Panc1 (cell line): ENCODE measurements at places on chromosomes 3 and 15. TPM values are rescaled to one million over a fixed set of nuclear protein-coding genes. Genes with fewer than 3 reads are reported as not detected.

Gene TUSC2
- 35.3 TPM for total RNA-seq

DNA sequence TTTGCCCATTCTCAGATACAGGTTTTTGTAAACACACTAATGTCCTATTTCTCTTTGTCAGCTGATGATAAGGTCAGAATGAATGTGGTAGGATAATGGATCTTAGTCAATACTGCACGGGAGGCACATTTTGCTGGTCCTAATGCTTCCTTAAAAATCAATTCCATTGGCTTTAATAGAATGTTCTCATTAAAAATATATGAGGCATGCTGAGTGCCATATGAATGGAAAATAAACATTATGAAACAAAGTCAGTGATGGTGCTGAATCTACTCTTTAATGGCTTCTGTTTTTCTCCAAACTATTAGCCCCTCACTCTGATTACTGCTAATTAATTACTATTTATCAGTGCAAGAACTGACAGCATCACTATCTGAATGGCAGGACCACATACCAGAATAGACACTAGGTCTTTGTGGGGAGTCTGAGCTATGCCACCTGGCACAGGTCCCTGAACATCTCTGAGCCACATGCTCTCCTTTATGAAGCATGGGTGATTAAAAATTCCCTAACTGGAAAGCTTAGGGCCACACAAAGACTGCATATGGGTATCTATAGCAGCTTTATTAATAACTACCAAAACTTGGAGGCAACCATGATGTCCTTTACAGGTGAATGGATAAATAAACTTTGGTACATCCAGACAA, 278.9 kb downstream of the MEX3B start:
- DNase-seq = no peak
- no peaks in the 10 kb centered on the region for H3K4me1 ChIP-seq
- H3K27me3 ChIP-seq = no peaks in the 10 kb centered on the region
- no peak overlapping the region for H3K27ac ChIP-seq
- H3K36me3 ChIP-seq = no peaks in the 10 kb centered on the region
- H3K4me3 ChIP-seq = no peak overlapping the region

GRCh38 chr15:29611057-29611456, 211.2 kb downstream of the TJP1 start:
- H3K4me3 ChIP-seq = no peak overlapping the region
- H3K27ac ChIP-seq = no peak overlapping the region
- H3K4me1 ChIP-seq = no peaks in the 10 kb centered on the region
- no peak for DNase-seq
- H3K36me3 ChIP-seq = no peaks in the 10 kb centered on the region

DNA sequence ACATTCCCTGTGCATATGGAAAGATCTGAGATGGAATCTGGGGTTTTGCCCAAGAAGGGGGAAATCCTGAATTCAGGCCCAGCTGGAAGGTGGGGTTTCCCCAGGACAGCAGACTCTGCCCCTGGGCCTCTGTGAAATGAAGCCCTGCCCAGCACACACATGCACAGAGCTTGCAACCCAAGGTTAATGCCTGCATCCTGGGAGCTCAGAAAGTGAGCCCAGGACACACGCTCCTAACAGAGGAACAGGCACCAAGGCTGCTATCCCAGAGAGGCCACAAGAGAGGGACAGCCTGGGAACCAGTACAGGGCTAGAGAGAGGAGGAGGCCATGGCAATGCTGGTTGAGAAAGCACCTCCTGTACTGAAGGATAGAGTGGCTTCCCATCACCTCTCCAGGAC, 16.1 kb downstream of the SEMA5B start:
- H3K4me1 ChIP-seq = no peaks in the 10 kb centered on the region
- H3K4me3 ChIP-seq = no peak overlapping the region
- H3K27me3 ChIP-seq = peaks cover 15% of the 10 kb centered on the region
- H3K27ac ChIP-seq = no peak overlapping the region

- no peaks in the 10 kb centered on the region for H3K27me3 ChIP-seq
- no peak for DNase-seq
- H3K36me3 ChIP-seq = no peaks in the 10 kb centered on the region
- H3K4me1 ChIP-seq = no peaks in the 10 kb centered on the region; the same call in 1 of the 2 replicates
- no peak overlapping the region for H3K4me3 ChIP-seq
Measured at GRCh38 chr15:100309109-100310040, 32.4 kb downstream of the ADAMTS17 start.

GRCh38 chr3:2465842-2466241, 367.2 kb downstream of the CNTN4 start:
- no peak overlapping the region for H3K4me3 ChIP-seq
- H3K27ac ChIP-seq = no peak overlapping the region
- H3K4me1 ChIP-seq = no peaks in the 10 kb centered on the region
- H3K36me3 ChIP-seq = no peaks in the 10 kb centered on the region

GRCh38 chr3:53808496-53808895, 37.7 kb downstream of the CHDH start:
- peaks cover 11% of the 10 kb centered on the region for H3K4me1 ChIP-seq
- no peak overlapping the region for H3K4me3 ChIP-seq
- H3K27me3 ChIP-seq = no peaks in the 10 kb centered on the region
- no peaks in the 10 kb centered on the region for H3K36me3 ChIP-seq
- no peak for DNase-seq

GRCh38 chr3:23710555-23710954, 95.2 kb upstream of the UBE2E1 start:
- no peaks in the 10 kb centered on the region for H3K36me3 ChIP-seq
- no peak overlapping the region for H3K4me3 ChIP-seq

GRCh38 chr15:93762036-93762435, 469.3 kb upstream of the MCTP2 start:
- no peak overlapping the region for H3K4me3 ChIP-seq
- H3K27ac ChIP-seq = no peak overlapping the region
- H3K4me1 ChIP-seq = no peaks in the 10 kb centered on the region

GRCh38 chr15:63601026-63601703, 4.0 kb downstream of the FBXL22 start:
- H3K36me3 ChIP-seq = no peaks in the 10 kb centered on the region
- peak overlapping the region; percentile 86 for H3K27ac ChIP-seq
- H3K27me3 ChIP-seq = no peaks in the 10 kb centered on the region
- H3K4me3 ChIP-seq = peak overlapping the region; percentile 73

- DNase-seq = no peak
- no peaks in the 10 kb centered on the region for H3K4me1 ChIP-seq
- H3K36me3 ChIP-seq = no peaks in the 10 kb centered on the region
- no peaks in the 10 kb centered on the region for H3K27me3 ChIP-seq
Measured at GRCh38 chr3:72162649-72163184, 377.8 kb upstream of the PROK2 start.

DNA sequence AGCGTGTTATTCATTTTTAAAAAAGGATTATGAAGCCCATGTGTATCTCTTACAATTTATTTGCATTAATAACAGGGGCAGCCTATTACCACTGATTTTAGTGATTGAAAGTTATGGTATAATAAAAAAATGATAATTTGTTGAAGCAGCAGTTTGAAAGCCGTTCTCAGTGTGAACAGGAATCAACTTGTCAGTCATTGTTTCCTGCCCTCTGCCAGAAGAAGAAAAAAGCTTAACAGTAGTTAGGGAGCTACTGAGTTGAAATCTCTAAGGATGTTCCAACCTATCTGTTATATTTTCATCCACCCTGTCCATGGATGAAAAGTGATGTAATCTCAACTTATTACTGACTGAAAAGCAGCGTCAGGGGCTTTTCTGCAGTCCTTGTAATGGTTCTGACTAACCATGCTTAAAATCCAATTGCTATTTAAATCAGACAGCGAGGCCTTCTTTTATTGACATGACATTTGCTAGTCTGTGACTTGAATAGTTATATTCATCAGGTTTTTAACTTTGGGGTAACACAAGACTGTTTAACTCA, 486.7 kb downstream of the ROBO2 start:
- no peak for DNase-seq
- no peaks in the 10 kb centered on the region for H3K27me3 ChIP-seq
- no peak overlapping the region for H3K4me3 ChIP-seq
- no peaks in the 10 kb centered on the region for H3K36me3 ChIP-seq
- H3K27ac ChIP-seq = no peak overlapping the region
- no peaks in the 10 kb centered on the region for H3K4me1 ChIP-seq

Gene LTK
- total RNA-seq = not detected

Gene MYZAP
- total RNA-seq = 1.1 TPM

GRCh38 chr3:160665784-160666526, 11.0 kb upstream of the ARL14 start:
- no peaks in the 10 kb centered on the region for H3K36me3 ChIP-seq
- no peak for DNase-seq
- no peaks in the 10 kb centered on the region for H3K27me3 ChIP-seq
- peaks cover 21% of the 10 kb centered on the region for H3K4me1 ChIP-seq
- H3K27ac ChIP-seq = peak overlapping the region; percentile 57
- no peak overlapping the region for H3K4me3 ChIP-seq

- peaks cover 7% of the 10 kb centered on the region for H3K4me1 ChIP-seq
- no peak for DNase-seq
- H3K27me3 ChIP-seq = no peaks in the 10 kb centered on the region
- peak overlapping the region; percentile 98 for H3K27ac ChIP-seq
- peak overlapping the region; percentile 86 for H3K4me3 ChIP-seq
Measured at GRCh38 chr3:9793161-9793781, 389 bp downstream of the ARPC4 start.

Gene GOLGA8B
- total RNA-seq = 161 TPM

GRCh38 chr3:133934073-133934970, 38.6 kb upstream of the RAB6B start:
- H3K4me1 ChIP-seq = peaks cover 8% of the 10 kb centered on the region; the same call in 1 of the 2 replicates
- H3K36me3 ChIP-seq = no peaks in the 10 kb centered on the region
- no peak overlapping the region for H3K4me3 ChIP-seq

DNA sequence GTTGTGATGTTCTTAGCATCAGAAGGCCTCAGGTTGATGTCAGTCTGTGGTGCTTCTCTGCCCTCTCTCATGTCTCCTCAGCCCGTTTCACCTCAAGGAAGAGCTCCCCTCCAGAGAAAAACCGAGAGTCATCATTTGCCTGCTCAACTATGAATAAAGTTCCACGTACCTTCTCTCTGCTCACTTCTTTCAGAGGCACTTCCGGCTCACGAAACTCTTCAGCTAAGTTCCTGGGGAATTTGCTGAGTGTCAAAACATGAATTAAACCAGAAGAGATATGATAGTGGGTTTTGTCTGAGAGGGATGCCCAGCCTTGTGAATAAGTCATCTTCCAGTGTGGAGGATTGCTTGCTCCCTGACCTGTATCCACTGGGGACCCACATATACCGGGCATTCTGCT, 37.7 kb downstream of the CCR4 start:
- H3K4me3 ChIP-seq = no peak overlapping the region
- no peak for DNase-seq
- no peak overlapping the region for H3K27ac ChIP-seq
- H3K4me1 ChIP-seq = no peaks in the 10 kb centered on the region

- H3K27ac ChIP-seq = no peak overlapping the region
- no peaks in the 10 kb centered on the region for H3K27me3 ChIP-seq
- H3K4me3 ChIP-seq = no peak overlapping the region
- H3K36me3 ChIP-seq = peaks cover 3% of the 10 kb centered on the region; the same call in 1 of the 2 replicates
Measured at GRCh38 chr3:44848634-44849033, 13.1 kb upstream of the TMEM42 start.

DNA sequence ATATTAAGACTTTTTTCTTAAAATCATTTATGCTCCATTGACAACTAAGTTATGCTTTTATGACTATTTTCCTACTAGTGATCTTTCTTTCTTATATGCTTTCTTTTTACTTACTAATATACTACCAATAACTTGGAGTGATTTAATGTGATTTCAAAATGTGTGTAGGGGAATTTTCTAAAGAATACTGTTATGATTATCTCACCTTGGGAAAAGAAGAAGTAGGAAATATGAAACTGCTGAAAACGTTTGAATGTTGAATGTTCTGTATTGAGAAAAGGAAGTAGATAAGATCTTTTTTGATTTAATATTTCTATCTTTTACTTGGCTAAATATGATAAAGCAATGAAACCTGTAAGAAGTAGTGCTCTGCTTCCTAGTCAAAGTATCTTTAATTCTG, 7.8 kb upstream of the CD200R1 start:
- no peaks in the 10 kb centered on the region for H3K4me1 ChIP-seq
- DNase-seq = no peak
- no peak overlapping the region for H3K27ac ChIP-seq

GRCh38 chr15:29822684-29823459, 604 bp upstream of the TJP1 start:
- H3K27ac ChIP-seq = peak overlapping the region; percentile 76
- H3K36me3 ChIP-seq = no peaks in the 10 kb centered on the region; the same call in 1 of the 2 replicates
- peaks cover 21% of the 10 kb centered on the region for H3K4me1 ChIP-seq
- H3K27me3 ChIP-seq = no peaks in the 10 kb centered on the region
